ENCODE measurements at places on chromosomes 3 and 15.

DNA sequence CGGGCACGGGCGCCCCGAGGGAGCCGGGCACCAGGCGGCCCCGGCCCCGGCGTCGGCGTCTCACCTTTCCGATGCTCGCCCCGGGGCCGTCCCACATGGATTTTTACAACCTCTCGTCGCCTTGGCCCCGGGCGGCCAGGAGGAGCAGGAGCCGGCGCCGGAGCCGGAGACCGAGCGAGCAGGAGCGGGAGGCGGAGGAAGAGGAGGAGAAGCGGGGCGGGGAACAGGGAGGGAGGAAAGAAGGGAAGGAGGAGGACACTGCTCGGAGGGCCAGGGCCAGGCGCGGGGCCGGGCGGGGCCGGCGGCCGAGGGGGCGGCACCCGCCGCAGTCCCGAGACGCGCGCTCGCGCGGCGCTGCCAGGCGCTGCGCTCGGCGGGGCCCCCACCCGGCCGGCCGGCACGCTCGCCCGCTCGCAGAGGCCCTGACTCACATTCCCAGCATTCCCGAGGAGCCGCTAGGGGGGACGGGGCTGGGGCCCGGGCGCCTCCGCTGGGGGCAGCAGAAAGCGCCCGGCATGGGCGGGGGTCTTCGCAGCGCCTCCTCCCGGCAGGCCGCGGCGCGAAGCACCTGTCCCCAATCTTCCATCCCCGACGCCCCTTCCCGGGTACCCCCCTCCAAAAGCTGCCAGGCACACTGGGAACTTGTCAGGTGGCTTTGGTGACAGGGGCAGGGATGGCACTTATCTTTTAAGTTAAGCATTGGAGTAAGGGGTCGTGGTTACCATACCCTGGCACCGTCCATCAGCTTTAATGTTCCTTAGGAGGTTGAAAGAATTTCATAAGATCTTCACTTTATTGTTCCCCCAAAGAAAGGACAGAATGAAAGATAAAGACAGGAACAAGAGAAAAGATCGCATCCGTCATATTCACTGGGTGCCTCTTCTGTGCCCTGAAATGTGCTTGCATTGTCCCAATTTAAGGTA, at the start of gene ERC2:
ERC2 (minus strand) TSS at position 284 of the 923 bp plus-strand sequence.
- DNase-seq, result no peak

GRCh38 chr3:82308755-82309154, 547.3 kb upstream of the GBE1 start:
- DNase-seq, result no peak

- DNase-seq, result peak; percentile 63
These were observed 61.9 kb downstream of the BTLA start for GRCh38 chr3:112437146-112438022.

- no peak for DNase-seq
These were observed 393.0 kb downstream of the IGSF11 start for GRCh38 chr3:118641608-118642007.

DNA sequence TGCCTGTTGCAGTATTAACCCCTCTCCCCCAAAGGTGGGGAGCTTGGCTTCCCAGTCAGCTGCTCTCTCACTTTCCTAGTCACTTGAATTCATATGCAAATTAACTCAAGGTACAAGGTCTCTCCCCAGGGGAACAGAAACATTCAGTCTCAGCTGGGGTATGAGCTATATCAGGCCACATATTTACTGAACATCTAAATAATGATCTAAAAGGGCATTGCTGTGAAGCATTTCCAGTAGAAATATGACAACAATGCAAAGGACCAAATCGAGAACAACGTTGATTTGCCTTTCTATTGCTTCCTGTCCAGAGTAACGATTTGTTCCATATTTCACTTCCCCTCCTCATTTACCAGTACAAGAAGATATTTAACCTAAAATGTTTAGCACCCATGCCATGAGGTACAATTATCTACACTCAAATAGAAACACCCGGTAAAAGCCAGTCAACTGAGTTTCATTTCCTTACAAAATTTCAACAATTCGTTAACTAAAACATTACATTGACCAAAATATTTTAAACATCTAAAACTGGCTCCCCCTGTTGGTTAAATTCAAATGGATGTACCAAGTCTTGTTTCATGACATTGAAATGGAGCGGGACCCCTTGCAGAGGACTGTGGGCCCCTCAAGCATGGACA, 36.5 kb upstream of the KLHL6 start:
- DNase-seq, result no peak

- no peak for DNase-seq
These were observed 81.5 kb downstream of the FHIT start for GRCh38 chr3:61169621-61170251.

DNA sequence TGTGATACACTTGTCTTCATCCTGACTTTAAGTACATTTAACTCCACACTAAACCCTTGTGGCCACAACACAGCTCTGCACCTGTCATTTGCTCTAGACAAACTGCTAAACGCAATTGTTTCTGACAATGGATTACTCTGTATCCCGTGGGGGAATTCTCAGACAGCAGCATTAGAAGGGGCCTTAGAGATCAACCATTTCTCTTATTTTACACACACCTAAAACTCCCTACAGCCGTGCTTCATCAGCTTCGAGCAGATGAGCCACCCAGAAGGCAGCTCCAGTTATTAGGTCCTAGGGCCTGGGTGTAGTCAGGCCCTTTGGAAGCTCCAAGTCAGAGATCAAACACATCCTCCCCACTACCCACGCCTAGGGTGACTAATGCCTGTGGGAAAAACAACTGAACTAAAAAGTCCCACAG, 1.3 kb upstream of the IL12A start:
- DNase-seq, result no peak

DNA sequence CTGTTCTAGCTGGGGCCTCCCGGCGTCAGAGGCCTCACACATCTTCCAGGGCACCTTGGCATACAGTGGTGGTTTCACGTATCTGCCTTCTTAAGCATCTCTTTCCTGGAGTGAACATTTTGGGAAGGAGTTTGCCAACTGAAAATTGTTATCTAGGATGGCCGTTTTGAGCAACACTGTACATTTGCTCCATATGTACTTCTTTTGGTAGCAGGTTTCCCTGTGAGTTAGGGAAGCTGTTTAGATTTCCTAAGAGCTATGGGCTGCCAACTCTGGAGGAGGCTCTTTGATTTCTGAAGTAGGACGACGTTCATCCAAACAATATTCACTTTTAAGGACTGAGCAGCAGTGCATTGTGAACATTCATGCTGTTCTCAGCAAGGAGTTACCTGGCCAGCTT, 665.9 kb downstream of the SQOR start:
- no peak for DNase-seq

- no peak for DNase-seq
These were observed 13.6 kb downstream of the HAPLN3 start for GRCh38 chr15:88881775-88882174.

DNA sequence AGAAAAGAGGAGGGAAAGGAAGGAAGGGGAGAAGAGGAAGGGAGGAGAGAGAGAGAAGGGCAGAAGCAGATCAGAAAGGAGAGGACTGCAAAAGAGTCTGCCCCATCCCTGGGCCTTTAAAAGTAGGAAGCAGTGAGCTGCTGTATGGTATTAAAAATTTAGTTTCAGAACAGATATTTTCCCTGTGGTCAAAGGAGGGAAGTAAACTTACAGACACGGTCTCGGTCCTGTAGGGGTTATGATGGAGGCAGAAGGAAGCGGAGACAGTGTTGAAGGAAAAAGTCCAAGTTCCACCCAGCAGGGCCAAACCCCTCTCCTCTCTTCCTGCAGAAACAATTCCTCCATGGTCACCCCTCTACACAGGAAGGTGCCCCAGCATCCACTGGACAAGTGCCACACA, 122.0 kb upstream of the PROK2 start:
- no peak for DNase-seq

- no peak for DNase-seq
These were observed 406.2 kb downstream of the LSAMP start for GRCh38 chr3:116038968-116039650.

DNA sequence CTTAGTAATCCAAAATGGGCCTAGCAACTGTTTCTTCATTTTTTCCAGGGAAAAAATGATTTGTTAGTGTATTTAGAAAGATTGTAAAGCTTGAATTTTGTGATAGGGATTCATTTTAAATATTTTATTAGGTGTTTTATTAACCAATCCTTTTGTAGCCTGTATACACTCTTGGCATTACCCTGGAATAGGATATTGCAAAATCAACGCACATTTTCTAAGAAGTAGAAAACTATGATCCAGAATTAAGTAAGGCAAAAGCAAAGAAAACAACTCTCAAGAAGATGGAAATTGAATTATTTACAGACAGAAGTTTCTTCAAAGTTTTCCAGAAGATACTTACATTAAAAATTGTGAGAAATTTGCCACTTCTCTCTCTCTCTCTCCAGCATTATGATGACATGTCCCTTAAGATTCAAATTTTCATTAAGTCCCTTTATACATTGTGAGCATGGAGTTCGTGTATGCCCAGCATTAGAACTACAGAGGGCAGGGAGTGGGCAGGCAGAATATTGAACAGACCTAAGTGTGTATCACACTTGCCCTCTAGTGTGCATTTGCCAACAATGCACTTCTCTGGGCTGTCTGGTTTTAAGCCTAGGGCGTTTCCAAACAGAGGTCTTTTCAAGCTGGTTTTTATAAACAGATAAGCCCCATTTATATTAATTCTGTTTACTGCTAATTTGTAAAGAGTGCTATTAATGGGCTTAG, 28.5 kb upstream of the CMSS1 start:
- no peak for DNase-seq

DNA sequence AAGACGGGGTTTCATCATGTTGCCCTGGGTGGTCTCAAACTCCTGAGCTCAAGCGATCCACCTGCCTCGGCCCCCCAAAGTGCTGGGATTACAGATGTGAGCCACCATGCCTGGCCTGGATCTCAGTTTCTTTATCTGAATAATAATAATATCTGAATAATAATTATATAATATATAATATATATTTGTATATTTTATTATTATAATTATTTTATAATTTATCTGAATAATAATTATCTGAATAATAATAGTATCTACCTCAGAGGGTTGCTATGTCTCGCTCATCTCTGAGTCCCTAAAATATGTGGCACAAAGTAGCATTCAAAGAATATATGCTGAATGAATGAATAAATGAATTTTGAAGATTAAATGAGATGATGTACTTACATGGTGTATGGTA, 44.8 kb downstream of the TMEM40 start:
- no peak for DNase-seq

DNA sequence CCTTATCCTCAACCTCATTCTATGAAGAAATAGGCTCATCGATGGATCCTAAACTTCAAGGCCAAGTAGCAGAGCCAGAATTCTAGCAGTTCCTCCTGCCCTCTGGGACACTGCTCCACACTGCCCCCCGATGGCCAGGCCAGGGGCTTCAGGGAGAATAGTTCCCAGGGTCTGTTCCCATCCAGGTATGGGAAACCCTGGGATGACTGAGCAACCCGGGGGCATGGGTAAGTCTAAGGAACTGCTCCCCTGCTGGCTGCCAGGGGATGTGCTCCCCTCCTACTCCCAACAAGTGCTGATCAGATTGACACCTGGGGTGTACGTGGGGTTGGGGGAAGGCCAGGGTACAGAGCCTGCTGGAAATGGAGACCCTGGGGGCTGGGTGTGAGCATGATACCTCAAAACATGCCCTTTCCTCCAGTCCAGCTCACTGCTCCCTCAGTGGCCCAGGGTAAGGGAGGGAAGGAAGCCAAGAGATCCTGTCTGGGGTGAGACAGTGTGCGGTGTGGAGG, 7.6 kb downstream of the ULK3 start:
- DNase-seq, result peak; percentile 24

Data from CD4-positive, alpha-beta T cell treated with Interferon alpha-2 for 1 hour (primary cell).